NCI-H1092 treated with DMSO at 0.1 percent for 48 hours (cell line): ENCODE measurements at places on chromosomes 6 and 20.

DNA sequence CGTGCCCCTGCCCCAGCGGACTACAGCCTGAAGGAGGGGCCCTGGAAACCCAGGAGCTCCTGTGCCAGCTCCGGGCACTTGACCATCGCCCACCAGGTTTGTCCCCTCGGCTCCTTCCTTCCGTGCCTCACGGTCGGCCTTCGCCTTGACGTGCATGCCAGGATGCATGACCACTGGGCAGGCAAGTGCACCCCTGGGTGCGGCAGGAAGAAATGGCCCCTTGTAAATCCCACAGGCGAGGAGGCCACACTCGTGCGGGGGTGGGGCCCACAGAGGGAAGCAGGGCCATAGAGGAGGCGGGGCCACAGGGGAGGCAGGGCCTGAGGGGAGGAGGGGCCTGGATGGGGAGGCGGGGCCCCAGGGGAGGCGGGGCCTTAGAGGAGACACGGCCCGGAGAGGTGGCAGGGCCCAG is 81.7 kb downstream of the YTHDF1 start:
- DNase-seq: no peak

- no peak for DNase-seq
These were observed 155.0 kb upstream of the JARID2 start for GRCh38 chr6:15090745-15091384.

DNA sequence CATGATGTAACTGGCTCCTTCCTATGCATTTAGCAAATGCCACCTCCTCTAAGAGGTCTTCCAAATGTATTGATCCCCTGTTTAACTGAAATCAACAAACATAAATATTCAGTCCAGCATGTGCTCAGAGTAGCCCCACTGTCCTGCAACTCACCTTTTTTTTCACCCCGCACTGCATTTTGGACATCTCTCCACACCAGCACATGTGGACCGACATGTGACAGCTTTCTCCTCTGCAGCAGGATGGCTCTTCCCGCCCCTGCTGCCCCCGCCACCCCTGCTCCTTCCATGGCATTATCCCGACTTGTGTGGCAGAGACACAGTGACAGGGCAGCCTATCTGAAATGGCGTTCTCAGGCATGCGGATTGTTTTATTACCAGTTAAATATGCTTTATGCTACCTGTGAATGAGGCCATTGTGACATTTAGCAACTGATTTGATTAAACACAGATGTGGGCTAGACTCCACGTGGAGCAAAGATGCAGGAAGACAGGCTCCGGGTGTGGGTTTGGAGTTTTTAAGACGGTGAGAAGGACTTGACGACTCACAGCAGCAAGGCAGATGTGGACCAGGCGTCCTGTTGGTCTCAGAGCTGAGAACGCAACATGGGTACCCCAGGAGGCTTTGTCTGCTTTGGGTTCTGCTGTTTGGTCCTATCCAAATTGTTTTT is 161.2 kb downstream of the EYA2 start:
- DNase-seq: no peak

GRCh38 chr6:71206089-71206488 is 82.5 kb upstream of the OGFRL1 start:
- DNase-seq: no peak

DNA sequence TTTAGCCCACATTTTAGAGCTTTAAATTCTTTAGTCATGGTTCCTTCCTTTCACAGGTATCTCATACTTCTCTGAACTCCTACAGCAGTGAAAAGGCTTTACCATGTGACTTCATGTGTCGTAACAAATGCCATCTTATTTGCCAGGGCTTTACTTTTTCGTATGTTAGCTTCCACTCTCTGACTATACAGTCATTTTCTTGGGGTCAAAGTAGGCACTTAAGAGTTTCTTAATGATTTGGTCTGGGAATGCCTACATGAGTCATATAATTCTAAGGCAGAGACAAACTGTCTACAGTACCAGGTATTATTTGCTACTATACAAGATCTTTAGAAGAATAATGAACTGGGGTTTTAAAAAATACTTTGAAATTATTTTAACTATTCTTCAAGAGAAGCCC is 15.0 kb downstream of the RAB23 start:
- DNase-seq: no peak

GRCh38 chr6:128659878-128660622 is 139.7 kb upstream of the PTPRK start:
- DNase-seq: no peak
